ENCODE measurements at places on chromosomes 6 and 20.

- DNase-seq = no peak
Measured at GRCh38 chr20:22946596-22946995, 88.5 kb upstream of the SSTR4 start.

- DNase-seq = no peak
Measured at GRCh38 chr6:122751326-122751725, 28.2 kb upstream of the FABP7 start.

DNA sequence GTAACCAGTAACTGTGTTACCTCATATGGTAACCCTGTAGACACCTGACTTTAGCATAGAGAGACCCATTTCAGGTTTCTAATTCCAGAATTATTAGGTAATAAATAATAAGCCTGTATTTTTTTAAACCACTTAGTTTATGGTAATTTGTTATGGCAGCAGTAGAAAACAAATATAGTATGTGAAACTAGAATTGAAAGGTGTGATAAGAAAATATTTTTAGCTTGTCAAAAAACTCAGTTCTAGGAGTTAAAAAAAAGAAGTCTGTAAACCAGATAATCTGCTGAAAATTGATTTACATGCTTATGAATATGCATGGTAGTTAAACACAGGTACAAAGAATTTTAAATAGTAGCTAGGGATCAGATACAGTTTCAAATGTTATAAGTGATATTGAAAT, 695.0 kb upstream of the GJE1 start:
- DNase-seq = no peak

DNA sequence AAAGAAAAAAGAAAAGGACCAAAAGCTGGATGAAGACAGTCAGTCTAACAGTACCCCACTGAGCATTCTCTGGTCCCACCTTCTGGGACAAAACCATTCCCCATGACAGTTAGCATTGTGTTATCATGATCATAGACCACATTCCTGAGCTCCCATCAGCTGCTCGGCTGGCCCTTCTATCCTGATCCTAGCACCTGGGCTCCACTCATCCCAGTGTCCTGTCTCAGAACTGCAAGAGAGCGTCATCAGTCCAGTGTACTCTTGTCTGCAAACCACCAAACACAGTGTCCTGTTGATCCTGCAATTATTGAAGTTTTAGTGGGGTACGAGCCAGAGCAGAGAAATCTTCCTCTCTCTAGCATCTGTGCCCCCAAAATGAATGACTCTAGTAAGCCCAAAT, 16.0 kb upstream of the TAAR1 start:
- DNase-seq = no peak

- DNase-seq = no peak
Measured at GRCh38 chr20:44979090-44979621, 12.8 kb downstream of the STK4 start.

DNA sequence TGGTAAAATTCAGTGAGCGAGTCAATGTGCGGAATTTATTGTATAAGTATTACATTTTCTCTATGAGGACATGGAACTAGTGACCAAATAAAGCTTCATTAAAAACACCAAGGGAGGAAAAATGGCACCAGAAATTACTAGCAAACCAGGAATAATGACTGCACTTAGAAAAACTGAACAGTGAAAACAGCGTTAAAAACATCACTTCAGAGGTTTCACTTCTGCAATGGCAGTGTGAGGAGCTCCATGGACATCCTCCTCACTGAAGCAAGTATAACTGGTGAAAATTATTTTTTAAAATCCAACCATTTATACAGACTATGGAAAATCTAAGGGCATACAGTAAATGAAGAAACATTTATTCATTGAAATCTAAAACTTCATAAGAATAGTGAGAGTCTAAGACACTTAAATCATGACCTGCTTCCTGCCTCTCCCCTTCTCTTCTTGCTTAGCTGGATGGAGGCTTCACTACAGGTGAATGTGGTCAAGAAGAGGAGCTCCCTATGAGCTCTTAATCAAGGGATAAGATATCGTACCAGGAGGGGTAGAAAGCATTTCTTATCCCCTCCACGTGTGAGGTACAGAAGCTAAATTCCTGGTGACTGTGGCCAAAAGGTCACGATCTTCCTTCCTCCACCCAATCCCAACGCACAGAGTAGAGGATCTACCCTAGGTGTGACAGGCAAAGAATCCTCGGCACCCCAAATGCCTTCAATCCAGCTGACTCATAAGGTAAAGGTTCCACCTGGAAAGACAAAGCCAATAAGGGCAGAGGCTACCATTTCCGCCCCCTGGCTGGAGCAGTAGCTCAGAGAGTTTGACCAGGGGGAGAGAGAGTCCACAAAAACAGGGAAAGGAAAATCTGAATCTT, 12.3 kb upstream of the ASF1A start:
- DNase-seq = no peak

DNA sequence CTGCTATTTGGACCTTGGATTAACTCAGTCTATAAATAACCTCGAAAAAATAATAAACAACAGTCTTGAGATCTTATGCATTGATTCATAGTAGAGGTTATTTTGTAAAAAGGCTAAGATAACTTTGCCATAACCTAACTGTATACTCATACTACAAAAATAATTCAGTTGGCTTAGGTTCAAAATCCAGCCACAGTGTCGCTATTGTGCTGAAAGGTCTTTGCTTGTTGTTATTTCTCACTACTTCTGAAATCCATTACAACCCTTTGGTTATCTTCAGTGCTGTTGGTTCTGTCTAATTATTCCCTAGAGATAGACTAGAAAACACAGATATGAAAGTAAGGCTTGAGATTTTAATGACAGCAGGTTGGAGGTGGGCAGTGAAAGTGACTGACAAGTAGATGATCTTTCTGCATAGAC, 74.4 kb downstream of the MKKS start:
- DNase-seq = no peak

GRCh38 chr6:21138336-21139069, 455.0 kb upstream of the SOX4 start:
- no peak for DNase-seq

DNA sequence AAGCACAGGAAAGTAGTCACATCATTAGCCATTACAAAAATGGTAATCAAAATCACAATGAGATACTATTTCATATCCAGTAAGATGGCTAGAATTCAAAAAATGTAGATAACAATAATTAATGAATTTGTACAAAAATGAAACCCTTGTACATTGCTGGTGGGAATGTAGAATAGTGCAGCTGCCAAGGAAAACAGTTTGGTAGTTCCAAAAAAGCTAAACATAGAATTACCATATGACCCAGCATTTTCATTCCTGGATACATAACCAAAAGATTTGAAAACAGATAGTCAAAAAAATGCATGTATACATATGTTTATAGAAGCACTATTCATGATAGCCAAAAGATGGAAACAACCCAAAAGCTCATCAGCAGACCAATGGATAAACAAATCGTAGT, 251.1 kb upstream of the RAB32 start:
- DNase-seq = no peak

DNA sequence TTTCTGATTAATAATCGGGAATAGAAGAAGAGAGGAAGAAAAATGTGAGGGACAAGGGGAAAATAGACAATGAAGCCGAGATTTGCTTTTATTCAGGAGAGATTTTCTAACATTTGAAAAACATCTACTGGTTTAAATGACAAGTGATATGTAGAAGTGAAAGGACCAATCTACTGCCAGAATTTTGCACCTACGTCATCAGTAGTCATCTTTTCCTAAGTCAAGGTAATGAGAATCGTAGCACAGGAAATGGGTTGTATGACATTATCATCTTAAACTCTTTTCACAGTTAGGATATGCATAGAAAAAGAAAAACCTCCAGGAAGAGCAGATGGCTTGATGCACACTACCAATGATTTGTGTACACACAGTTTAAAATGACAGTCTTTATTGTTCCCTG, 45.3 kb upstream of the RAB32 start:
- no peak for DNase-seq

DNA sequence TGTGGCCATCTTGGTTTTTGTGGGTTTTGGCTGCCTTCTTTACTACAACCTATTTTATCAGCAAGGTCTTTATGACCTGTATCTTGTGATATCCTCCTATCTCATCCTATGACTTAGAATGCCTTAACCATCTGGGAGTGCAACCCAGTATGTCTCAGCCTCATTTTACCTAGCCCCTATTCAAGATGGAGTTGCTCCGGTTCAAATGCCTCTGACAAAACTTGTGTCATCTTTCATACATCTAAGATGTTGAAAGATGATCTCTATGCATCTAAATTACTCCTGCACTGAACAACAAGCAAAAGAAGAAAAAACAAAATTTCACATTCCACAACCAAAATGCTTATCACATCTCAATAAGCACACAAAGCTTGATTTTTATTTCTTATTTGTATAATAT, 129.5 kb upstream of the CNR1 start:
- no peak for DNase-seq

- no peak for DNase-seq
Measured at GRCh38 chr6:150184850-150185731, 42.2 kb downstream of the PPP1R14C start.

DNA sequence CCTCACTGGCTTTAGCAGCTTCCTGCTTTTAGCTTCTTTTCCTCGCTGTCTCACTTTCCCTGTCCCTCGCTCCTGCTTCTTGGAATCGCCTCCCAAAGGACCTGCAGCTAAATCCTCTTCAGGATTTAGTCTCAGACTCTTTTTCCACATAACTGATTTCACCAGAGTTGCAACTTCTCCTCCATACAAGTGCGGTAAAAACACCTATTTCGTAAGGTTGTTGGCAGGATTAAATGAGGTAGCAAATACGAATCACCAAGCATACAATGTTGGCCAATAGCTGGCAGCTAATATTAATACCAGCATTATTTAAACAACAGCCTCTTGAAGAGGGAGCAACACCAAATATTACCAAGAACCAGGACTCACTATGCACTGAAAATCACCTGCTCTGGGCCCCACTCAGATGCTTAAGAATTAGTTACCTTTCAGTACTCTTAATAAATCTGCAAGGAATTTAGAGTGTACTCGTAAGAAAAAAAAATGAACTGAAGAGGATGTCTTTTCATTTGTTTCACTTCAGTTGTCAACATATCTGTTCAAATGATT, 123.0 kb downstream of the DTNBP1 start:
- no peak for DNase-seq

DNA sequence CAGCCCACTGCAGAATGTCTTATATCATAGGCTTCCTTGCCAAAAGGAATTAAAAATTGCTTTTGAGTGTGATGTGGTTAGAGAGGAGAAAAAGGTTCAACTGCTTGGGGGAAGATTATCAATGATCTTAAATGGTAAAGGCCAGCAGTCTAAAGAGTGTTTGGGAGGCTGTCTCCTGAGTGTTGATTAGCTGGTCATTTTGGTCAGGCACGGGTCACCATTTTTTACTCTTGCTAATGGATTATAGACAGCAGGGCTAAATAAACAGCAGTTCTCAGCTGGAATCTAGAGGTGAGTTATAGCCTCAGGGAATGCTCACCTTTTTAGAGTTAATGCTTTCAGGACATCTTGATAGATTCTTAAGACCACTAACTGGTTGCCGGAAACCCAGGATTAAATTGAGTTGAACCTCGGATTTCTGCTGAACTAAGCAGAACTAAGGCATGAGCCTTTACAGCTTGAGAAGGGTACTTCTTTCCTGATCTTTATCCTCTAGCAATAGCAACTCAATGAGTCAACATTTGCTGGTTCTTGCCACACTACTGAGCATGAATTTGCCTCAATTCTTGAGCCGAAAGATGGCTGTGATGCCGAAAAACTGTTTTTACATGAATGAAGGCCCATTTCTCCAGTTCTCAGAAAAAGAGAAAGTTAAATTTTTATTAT, 120.4 kb downstream of the LRRC1 start:
- DNase-seq = no peak

GRCh38 chr20:33602826-33603590, 59.1 kb upstream of the C20orf144 start:
- no peak for DNase-seq

DNA sequence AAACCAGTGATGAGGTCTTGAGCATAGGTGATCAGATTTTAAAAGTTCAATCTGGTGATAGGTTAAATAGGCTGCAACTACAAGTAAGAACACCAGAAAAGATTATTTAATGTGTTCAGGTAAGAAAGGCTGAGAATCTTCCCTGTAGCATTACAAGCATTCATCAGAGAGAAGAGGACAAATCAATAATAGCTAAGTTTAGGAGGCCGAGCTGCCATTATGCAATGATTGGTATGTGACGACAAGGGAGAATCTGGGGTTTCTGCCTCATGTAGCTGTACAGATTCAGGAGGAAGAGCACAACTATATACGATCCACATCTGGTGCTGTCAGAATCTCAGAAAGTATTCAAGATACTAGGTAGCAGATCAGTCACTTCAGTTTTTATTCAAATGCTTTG, 21.9 kb downstream of the MLIP start:
- no peak for DNase-seq

DNA sequence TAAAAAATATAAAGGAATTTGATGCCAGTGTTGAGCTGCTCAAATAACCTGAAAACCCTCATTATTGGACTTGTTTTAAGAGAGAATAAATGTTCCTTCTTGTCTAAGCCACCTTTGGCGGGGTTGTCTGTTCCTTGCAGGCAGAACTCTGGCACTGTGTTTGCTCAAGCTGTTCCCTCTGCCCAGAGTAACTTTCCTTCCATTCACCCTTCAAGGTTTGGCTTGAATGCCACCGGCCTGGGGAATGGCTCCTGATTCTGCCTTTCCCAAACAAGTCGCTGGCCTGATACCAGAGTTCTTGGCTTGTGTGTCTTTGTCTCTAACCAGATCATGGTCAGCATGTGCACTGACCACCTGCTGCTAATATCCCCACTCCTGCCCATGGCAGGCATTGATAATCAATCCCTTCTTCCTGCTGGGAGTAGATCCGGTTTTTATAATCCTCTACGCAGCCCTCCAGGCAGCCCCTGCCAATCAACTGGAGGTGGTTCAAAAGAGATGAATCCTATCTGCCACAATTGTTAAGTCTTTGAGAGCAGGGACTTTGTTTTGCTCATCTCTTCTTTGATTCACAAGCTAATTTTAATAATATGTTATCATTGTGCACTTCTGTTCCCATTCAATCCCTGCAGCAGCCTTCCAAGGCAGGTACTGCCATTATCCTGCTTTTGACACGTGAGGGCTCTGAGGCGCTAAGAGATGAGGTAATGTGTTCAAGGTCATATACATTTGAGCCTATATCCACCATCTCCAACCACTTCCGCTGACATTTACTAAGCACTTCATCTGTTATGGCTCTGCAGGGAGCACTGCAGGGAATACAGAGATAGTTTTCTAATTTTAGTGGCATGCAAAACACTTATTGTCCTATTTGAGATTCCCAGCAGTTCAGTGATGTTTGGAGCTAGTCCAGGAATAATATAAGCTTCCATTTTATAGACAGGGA, 3.1 kb upstream of the CCM2L start:
- no peak for DNase-seq

DNA sequence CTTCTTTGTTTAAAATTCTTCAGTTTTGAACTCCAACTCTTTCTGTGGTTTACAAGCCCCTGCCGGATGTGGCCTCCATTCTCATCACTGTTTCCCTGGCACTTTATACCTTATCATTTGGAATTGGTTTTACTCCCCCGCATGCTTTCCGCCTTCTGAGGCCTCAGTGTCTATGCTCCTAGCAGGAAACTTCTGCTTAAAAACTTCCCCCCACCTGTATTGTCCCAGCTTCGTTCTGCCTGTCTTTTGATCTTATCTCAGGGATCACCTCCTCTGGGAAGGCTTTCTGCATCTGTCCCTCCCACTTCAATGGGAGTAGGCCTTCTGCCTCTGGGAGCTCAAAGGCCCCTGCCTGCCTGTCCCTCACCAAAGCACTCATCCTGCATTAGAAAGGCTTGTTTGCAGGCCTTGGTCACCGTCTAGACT, 3.4 kb upstream of the ANGPT4 start:
- no peak for DNase-seq

All from H54 (cell line).